ENCODE measurements at places on chromosomes 2 and 18.

GRCh38 chr2:105786231-105787230 is 41.8 kb downstream of the NCK2 start:
- DNase-seq: no peak

GRCh38 chr2:74418312-74418711 is 3.1 kb downstream of the C2orf81 start:
- DNase-seq: no peak

GRCh38 chr2:74833418-74834233 is at the start of gene HK2:
Gene HK2, plus strand, starts transcription at chr2:74834127. Its CDS starts 454 bp downstream, at chr2:74834581.
- peak; percentile 97 for DNase-seq

GRCh38 chr2:8332646-8333045 is 349.2 kb upstream of the ID2 start:
- DNase-seq: no peak

DNA sequence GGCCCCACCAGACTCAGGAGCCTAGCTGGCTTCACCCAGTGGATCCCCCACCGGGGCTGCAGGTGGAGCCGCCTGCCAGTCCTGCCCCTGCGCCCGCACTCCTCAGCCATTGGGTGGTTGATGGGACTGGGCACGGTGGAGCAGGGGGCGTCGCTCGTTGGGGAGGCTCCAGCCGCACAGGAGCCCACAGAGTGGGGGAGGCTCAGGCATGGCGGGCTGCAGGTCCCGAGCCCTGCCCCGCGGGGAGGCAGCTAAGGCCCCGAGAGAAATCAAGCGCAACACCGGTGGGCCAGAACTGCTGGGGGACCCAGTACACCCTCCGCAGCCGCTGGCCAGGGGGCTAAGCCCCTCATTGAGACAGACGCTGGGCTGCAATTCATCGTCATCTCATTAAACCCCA is 184.0 kb downstream of the SNTG2 start:
- DNase-seq: no peak

GRCh38 chr2:30266705-30267104 is 35.4 kb downstream of the LBH start:
- no peak for DNase-seq

GRCh38 chr2:75844651-75845050 is 133.9 kb upstream of the GCFC2 start:
- no peak for DNase-seq

- no peak for DNase-seq
Measured at GRCh38 chr2:38709567-38710194, 41.5 kb downstream of the SRSF7 start.

- DNase-seq: no peak
Measured at GRCh38 chr2:82793711-82794435, 1665.2 kb downstream of the SUCLG1 start.

- no peak for DNase-seq
Measured at GRCh38 chr2:215746226-215746886, 267.0 kb downstream of the MREG start.

DNA sequence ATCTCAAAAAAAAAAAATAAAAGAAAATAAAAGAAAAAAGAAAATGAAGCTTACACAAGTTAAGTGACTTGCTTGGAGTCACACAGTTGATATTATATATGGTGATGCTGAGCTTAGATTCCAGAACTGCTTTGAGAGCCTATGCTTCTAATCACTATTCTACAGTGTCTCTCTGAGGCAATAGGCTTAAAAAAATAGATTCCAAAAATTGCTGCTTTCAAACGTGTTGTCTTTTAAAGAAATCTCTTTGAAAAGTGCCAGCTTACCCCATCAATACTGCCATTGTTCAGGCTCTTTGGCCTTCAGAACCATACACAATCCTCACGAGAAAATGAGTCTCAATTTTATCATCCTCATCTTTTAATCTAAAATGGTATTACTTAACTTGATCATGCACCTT is 102.6 kb downstream of the CDK15 start:
- no peak for DNase-seq

DNA sequence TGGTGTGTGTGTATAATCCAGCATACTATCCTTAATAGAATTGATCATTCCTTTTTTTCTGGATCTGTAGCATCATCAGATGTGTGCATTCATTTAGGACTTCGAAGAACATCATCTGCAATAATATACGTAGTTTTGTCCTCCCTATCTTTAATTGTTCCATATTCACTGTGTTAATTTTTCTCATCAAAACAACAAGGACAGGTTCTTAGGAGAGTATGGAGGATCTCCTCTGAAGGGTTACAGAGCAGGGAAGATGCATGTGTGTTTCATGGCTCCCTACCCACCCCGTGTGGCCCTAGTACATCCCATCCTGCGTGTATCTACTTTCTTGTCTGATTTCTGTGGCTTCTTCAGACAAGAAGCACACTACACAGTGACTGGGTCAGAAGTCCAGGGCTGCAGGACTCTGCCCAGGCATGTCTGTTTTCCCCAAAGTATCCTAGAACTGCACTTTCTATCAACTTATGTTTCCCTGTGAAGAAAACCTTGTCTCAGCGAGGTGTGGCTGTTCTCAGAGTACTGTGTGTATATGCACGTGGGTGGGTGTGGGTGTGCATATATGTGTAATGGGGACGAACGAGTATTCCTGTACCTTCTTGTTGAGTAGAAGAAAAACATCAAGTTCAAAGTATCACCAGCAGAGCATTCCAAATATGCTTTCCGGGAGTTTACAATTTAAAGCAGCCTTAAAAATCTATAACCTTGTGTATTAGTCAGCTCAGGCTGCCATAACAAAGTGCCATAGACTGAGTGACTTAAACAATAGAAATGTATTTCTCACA is 220.4 kb upstream of the FOSL2 start:
- peak; percentile 52 for DNase-seq

GRCh38 chr18:995629-996028 is 91.0 kb downstream of the ADCYAP1 start:
- DNase-seq: no peak

DNA sequence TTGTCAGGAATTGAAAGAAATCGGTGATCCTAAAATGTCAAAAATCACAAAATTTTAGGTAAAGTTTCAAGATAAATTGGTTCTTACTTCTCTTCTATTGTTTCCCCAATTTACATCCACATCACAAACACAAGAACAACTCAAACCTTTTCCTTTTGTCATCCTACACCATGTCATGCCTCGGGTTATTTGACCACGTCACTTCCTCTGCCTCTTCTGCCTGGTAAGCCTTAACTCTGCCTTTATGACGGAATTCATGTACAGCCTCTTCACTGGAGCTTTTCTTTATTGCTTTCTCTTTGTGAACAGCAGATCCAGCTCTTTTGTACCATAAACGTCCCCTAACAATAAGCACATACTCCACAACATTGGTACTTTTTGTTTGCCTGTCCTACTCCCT is 258.0 kb downstream of the DPP10 start:
- DNase-seq: no peak

DNA sequence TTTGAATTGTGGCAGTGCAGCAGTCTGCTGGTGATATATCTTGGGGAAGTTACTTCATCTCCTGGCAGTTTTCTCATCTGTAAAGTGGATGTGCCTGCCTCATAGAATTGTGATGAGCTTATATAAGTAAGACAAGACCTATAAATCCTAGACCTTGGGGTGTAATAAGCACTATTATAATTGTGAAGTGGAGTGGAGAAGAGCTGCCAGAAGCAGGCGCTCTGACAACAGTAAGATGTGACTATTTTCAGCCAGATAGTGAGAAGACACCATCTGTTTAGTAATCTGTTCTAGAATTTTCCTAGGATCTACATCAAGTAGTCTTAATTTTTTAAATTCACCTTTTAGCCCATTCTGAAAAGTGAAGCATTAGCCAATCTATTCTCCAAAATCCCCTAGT is 85.6 kb upstream of the TSPYL6 start:
- DNase-seq: no peak

GRCh38 chr18:24530630-24531111 is 70.2 kb downstream of the HRH4 start:
- DNase-seq: no peak

DNA sequence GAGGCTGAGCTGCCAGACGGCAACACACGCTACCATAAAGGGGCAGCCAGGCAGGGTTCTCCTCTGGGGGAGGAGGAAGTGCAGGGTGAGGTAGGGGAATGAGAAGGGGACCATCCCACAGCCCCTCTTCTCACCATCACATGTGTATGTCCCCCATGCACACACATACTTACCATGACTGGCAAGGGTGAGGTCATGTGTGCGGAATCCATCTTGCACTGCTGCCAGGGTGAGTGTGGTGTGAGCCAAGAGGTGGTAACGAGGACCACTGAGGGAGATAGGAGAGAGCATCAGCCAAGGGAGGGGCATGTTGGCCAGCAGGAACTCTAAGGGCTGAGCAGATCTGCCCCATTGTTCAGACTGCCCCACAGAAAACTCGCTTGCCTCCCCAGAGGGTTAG is 7.1 kb downstream of the WDR54 start:
- DNase-seq: no peak

DNA sequence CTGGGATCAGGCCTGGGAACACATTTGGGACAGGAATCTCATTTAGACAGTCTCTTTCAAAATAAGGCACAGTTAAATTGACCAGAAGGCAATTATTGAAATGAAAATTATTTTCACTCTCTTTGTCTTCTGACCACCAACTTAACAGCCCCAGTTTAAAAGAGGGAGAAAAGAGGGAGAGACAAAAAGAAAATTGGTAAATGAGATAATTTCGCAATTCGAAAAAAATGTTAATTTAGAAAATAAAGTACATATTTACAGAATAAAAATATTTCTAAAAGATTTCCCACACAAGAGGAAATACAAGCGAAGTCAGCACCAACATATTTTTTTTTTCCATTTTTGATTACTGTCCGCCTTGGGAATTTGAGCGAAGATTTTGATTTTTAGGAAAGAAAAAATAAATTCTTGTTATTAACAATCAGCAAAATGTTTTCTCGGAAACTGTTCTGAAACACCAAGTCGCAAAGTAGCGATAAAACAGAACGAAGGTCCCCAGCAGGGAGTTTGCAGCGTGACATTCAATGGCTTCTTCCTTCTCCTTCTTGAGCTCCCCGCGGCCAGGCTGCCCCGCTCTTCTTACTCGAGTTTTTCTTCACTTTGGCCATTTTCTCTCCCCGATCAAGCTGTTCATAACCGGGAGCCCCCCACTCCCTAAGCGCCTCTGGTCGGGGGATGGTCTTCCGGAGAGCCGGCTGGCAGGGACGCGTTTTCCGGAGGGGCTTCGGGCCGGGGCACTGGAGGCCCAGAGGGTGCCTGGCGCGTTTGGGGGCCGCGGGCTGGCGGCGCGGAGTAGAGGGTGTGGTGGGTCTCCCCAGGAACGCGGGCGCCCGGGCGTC is 5.0 kb downstream of the SP9 start:
- peak; percentile 36 for DNase-seq

DNA sequence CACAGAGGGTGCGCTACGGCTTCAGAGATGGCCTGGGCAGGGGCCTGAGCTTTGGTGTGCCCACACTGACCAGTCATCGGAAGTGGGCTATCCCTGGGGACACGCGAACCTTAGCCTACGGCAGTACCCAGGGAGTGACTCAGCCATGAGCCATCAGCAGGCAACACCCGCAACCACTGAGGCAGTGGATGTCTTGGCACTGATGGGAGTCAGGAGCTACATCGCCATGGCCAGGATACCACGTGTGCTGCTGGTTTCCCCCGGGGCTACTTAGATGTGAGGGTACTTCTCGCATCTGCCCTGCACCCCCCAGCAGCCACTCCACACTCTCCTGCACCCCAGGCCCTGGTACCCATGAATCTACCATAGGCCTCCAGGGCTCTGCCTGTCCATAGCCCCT is 12.8 kb upstream of the HPCAL1 start:
- DNase-seq: no peak

DNA sequence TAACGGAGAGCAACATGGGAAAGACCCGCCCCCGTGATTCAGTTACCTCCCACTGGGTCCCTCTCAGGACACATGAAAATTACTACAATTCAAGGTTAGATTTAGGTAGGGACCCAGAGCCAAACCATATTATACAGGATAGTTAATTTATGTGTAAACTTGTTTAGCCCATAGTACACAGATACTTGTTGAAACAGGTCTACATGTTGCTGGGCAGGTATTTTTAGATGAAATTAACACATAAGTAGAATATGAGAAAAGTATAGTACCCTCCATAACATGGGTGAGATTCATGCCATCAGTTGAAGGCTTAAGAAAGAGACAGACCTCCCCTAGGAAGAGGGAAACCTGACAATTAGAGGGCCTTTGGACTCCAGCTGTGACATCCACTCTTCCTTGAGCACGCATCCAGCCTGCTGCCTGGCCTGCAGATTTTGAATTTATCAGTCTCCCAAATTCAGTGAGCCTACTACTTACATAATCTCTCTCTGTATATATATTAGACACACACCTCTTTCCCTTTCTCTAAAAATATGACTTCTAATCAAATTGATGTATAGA is 463.5 kb upstream of the NETO1 start:
- DNase-seq: no peak

DNA sequence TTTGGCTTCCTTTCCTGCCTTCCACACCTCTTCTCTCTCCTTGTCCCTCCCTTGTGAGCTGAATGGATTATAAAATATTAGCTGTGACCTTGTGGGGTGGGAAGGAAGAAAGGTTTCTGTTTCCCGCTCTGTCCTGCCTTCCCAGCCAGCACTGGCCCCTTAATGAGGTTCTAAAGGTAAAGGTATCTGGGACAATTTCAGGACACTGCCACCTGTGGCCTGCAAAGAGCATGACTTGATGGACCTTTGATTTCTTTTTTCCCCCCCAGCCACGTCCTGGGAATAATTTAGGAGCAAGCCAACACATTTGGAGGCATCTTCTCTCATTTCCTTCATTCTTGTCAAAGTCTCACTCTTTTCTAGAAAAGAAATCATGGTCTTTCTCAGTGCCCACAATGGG is 246.7 kb upstream of the EPAS1 start:
- DNase-seq: no peak

GRCh38 chr2:64478502-64479230 is 24.7 kb downstream of the LGALSL start:
- DNase-seq: no peak

DNA sequence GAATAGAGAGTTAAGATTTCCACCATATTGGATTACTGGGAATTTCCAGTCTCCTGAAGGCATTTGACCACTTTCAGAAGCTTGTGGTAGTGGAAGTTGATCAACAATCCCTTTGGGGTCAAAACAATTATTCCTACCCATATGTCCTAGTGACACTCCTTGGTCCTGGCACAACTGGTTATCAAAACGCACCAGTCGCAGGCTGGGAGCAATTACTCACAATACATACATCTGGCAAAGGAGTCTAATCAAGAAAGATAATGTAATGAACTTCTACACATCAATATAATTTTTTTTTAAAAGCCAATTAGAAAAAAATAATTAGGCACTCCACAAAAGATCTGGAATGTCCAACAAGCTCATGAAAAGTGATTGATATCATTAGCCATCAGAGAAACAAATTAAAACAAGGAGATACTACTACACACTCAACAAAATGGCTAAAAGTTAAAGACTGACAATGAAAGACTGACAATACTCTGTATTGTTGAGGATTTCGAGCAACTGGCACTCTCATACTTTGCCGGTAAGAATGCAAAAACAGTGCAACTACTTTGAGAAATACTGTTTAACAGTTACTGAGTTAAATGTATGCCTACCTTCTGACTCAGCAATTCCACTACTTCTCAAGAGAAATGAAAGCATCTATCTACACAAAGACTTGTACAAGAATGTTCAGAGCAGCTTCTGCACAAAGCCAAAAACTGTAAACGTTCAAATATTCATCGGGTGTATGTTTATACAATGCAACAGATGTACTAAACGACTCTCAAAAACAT is 2.0 kb downstream of the INO80C start:
- no peak for DNase-seq

GRCh38 chr18:76390452-76391035 is 104.5 kb downstream of the ZNF516 start:
- peak; percentile 49 for DNase-seq

- DNase-seq: no peak
Measured at GRCh38 chr18:35841283-35841682, 131.2 kb upstream of the RMP24 start.
